ENCODE measurements at places on chromosomes 13 and 19. TPM values are rescaled to one million over a fixed set of nuclear protein-coding genes. Genes with fewer than 3 reads are reported as not detected.

SELENOV gene
- not detected for total RNA-seq

MYO1F gene
- total RNA-seq = 0.17 TPM

PEAK3 gene
- total RNA-seq = not detected

TMEM255B gene
- total RNA-seq = 0.91 TPM

NLRP4 gene
- not detected for total RNA-seq

KLK12 gene
- total RNA-seq = not detected

FFAR2 gene
- total RNA-seq = not detected

ZNF296 gene
- 5.1 TPM for total RNA-seq

FBN3 gene
- not detected for total RNA-seq

MTIF3 gene
- 20.8 TPM for total RNA-seq

OR7A5 gene
- total RNA-seq = not detected

RAD23A gene
- 78.9 TPM for total RNA-seq

GARIN5A gene
- total RNA-seq = 1.9 TPM

KANK3 gene
- 3.5 TPM for total RNA-seq

CYP2S1 gene
- total RNA-seq = 26.4 TPM

ZNF136 gene
- 1.3 TPM for total RNA-seq

TSPAN16 gene
- not detected for total RNA-seq

ZNF98 gene
- not detected for total RNA-seq

GJB6 gene
- total RNA-seq = not detected

CGB8 gene
- total RNA-seq = 2.1 TPM

IGSF23 gene
- total RNA-seq = 0.59 TPM

All from A549 treated with CpdA at 1 μM for 4 hours (cell line).